ENCODE measurements at places on chromosomes 4 and X.

- no peak for DNase-seq
Observed at GRCh38 chr4:54657551-54658251, at the start of gene KIT. Gene KIT, plus strand, starts transcription at chr4:54657957. Its CDS starts 58 bp downstream, at chr4:54658015.

GRCh38 chrX:149512225-149512885, 7.2 kb upstream of the IDS start:
- DNase-seq, result no peak

DNA sequence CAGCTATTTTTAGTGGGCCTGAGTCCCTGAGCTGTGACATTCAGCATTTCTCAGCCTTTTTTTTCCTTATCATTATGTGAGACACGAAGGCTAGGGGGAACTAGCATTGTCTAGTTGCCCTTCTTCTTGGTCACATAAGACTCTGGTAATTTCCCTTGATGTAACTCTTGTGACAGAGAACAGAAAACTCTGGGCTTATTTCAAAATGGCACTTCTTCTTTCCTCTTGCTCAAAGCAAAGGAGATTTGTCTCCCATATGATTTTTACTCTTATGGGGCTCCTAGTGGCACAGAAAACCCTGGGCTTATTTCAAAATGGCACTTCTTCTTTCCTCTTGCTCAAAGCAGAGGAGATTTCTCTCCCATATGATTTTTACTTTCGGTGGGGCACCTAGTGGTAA, 14.7 kb downstream of the ATXN3L start:
- no peak for DNase-seq

- DNase-seq, result no peak
Observed at GRCh38 chrX:3134316-3134945, 93.2 kb downstream of the ARSF start.

DNA sequence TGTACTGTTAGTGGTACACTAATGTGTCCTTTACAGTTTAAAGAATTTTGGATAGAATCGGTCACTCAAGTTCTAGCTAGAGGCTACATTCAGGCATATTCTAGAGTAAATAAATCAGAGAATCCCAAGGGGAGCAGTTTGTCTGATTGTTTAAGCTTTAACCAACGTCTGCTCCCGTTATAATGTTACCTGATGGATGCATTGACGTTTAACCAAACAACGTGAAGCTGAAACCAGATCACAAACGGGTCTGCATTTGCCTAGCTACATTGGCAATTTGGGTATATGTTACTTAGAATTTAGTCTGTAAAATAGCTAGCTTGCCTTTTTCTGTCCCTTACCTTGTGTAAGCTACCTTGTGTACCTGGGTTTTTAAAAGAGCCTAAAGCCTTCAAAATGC, 1.6 kb downstream of the PI4K2B start:
- DNase-seq, result no peak

DNA sequence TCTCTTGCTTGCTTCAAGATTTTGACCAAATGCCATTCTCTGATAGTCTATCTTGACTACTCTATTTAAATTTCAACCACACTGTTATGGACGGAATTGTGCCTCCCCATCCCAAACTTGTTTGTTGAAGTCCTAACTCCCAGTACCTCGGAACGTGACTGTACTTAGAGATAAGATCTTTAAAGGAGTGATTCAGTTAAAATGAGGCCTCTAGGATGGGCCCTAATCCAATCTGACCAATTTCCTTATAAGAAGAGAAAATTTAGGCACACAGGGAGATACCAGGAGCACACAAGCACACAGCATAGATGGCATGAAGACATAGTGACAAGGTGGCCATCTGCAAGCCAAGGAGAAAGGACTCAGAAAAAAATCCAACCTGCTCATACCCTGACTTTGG, 269.9 kb downstream of the KCNIP4 start:
- peak; percentile 24 for DNase-seq

DNA sequence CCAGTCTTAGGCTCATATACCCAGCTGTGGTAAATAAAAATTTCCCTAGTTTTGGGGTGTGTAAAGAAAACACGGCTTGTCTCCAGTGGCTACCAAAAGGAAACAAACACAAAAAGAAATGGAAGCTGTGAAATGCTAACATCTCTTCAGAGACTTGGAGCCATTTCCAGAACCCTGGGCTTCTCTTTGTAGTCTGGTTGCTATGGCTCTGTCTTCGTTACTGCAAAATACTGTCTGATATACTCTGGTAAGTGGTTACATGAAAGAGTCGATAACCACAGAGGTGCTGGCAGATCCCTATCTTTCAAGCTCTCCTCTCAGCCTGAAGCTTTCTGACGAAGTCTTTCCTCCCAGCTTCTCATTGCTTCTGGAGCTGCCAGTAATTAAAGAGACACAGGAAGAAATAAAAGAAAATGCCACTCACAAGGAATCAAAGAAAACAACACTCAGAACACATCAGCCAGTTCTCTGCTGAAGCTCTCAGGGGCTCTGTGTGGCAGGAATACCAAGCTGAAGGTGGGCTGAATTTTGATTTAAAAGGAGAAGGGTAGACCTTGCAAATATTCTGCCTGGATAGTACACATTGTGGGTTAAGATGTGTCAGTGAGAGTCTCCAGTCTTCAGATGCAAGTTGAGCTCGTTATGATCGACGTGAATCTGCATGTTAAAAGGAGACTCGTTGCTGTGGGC, 107.6 kb upstream of the FAM9C start:
- no peak for DNase-seq
